NCI-H524 (cell line): ENCODE measurements at places on chromosomes 2 and 18.

- no peak for DNase-seq
Observed at GRCh38 chr2:68316111-68316510, 3.6 kb downstream of the CNRIP1 start.

DNA sequence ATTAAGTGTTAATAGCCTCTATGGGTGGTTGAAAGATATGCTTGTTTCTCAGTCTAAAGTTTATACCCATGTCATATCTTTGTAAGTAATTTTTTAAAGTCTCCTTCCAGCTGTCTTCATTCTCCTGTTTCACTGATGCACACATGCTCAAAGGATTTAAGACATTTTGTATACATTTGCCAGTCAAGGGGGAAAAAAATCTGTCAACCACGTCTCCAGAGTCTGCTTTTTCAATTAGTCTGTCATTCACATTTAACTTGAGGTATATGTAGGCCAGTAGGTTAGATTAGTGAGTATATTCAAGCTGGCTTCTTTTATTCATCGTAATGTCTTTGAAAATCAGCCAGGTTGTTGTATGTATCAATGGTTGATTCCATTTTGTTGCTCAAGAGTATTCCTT is 193.5 kb downstream of the MCFD2 start:
- peak; percentile 12 for DNase-seq

DNA sequence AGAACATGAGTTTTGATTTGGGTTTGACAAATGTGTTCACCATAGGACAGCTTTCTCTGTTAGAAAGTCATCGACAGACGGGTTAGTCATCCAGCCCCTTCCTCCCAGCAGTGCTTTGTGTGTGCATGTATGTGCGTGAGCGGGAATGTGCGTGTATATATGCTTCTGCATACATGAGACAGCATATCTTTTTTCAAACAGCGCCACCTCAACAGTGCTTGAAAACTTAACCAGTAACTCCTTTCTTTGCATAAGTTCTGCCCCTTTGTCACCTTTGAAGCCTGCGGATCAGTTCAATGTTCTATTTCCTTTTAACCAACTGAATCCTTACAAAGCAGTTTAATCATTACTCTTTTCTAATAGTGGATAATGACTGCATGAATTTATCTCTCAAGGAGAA is 351.4 kb downstream of the LPIN1 start:
- no peak for DNase-seq

- peak; percentile 39 for DNase-seq
Observed at GRCh38 chr2:240320204-240320993, 115.1 kb upstream of the GPC1 start.

DNA sequence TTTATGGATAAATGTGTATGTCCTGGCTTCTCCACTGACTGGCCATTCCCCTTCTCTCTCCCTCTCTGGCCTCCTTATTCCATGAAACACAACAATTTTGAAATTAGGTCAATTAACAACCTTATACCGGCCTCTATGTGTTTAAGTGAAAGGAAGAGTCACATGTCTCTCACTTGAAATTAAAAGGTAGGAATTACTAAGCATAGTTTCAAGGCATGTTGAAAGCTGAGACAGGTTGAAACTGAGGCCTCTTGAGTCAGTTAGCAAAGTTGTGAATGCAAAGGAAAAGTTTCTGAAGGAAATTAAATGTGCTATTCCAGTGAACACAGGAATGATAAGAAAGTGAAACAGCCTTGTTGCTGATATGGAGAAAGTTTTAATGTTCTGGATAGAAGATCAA is 69.7 kb downstream of the ADAM23 start:
- DNase-seq: no peak

DNA sequence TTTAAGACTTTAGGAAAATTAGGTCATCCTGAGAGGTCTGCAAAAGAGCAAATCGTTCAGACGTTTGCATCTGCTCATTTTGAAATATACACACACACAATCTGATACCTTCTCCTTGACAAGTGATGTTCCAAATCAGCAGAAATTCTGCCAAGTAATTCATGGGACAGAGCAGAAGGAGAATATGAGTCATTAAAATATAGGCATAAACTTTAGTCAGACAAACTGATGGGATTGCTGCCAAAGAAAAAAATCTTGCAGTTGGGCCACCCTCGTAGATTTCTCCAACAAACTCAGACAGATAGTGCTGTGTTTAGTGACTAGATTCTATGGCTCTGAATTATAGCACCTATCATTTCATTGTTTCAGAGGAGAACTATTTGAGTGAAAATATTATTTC is 336.3 kb downstream of the NYAP2 start:
- no peak for DNase-seq

GRCh38 chr2:12048550-12048949 is 302.1 kb downstream of the LPIN1 start:
- no peak for DNase-seq

DNA sequence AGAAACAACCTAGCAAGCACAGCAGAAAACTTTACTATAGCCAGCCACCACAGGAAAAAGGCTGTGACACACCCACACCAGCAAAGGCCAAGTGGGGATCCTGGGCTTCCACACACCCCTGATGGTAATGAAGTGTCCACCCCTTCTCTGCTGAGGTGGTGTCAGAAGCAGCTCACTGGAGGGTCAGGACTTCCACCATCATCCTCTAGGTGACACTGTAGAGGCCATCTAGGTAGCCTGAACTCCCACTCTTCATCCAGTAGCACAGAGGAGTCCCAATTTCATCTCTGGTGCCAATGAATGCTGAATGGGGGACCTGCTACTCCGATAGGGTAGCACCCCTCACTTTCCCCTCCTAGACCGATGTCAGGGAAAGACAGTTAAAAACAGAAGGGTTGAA is 1544.4 kb downstream of the LRP1B start:
- peak; percentile 48 for DNase-seq

GRCh38 chr2:237496428-237496827 is 9.4 kb downstream of the MLPH start:
- DNase-seq: no peak

DNA sequence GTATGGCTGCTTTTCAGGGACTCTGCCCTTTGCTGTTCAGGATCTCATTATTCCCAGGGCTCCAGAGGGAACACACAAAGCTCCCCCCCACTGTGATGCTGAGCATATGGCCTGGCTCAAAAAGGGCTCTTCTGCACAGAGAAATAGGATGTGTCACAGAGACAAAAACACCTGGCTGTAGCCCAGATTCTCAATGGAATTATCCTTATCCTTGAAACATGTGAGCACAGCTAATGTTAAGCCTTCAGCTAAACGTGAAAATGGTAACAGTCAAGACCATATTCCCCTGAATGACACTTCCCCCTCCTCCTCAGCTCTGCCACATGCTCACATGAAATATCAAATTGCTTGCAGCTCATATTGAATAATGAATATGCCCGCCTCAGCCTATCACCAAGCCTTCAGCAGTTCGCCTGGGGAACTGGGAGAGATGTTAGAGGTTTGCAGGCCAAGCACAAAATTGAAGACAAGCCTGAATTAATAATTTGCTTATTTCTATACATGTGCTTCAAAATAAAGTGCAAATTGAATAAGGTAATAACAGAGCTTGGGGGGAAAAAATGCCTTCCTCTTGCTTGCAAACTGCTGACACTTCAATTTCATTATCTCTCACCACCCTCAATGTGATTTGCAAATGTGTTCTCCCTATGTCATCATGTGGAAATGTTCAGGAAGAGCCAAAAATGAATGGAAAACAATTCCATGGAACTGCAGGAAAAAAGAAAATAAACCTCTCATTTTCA is 181.0 kb upstream of the HNRNPA3 start:
- peak; percentile 96 for DNase-seq

- DNase-seq: peak; percentile 12
Observed at GRCh38 chr2:38876407-38876806, 631 bp downstream of the MORN2 start.

DNA sequence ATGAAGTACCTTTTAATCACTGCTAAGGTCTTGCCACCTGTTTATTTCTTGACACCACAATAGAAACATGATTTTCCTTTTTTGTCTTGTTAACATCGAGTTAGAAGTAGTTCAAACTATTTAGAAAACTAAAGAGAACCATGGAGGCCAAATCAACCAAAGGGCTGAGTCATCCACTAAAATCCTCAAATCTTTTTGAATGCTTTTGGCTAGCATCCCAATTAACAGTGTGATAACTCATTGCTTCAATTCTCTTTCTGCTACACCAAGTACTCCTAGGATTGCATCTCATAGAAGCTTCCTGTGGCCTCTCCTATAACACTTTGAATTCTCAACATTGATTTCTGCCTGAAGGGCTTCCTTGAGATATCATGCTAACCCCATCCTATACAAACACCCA is 159.9 kb upstream of the MMADHC start:
- no peak for DNase-seq

DNA sequence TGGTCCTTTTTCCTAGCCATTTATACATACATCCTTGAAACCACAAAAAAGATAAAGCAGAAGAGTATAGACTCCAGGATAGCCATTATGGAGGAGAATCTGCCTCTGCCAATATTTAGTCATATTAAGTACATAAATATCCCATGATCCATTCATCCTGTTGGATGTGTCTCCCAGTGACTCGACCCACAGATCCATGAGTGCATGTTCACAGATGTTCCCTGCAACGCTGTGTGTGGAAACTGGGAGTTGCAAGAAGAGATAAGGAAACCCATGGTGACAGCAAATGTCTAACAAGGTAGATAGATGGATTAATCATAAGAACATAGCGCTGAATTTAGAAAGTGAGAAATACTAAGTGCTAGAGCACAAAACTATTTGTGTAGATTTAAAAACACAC is 34.5 kb downstream of the STK39 start:
- DNase-seq: no peak

DNA sequence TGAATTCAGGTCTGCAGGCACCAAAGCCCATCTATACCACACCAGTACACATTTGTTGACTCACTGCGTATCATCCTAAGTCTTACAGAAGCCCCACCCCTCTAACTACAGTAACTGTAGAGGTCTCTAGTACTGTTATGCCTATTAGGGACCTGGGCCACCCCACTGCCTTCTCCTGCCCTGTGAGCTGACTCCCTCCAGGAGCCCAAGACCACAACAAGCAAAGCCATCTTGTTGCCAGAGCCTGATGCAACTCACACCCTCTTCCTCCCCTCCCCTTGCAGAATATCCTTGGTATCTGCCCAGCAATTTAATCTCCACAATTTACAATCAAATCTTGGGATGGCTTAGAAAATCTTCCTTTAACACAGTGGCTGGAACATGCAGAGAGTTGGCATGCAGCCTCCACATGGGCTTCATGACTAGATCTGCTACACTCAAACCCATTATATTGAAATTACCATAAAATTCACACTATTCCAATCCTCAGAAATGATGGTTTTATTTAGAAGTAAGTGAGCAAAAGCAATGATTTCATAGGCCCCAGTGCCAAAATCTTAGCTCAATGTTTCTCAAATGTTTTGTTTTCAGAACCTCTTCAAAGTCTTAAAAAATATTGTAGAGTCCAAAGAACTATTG is 17.7 kb upstream of the CYP1B1 start:
- DNase-seq: no peak

GRCh38 chr18:32450026-32450691 is 20.5 kb downstream of the GAREM1 start:
- DNase-seq: peak; percentile 55

- no peak for DNase-seq
Observed at GRCh38 chr2:134087371-134087921, 166.4 kb upstream of the MGAT5 start.

DNA sequence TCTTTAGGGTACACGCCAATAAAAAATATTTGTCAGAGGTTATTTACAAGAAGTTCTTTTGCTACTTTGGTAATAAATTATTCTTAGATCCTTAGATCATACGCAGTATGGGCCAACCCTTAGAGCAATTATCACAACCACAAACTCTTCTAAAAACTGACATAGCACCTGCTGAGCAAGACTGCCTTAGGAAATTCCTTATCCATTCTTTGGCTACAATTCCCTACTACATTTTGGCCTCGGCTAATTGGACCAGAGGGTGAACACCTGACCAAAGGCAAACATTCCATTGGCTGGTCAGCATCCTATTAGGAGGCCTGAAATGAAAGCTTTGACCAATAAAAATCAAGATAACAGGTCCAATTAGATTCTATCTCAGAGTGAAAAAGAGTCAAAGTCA is 147.6 kb upstream of the CCDC68 start:
- DNase-seq: no peak

DNA sequence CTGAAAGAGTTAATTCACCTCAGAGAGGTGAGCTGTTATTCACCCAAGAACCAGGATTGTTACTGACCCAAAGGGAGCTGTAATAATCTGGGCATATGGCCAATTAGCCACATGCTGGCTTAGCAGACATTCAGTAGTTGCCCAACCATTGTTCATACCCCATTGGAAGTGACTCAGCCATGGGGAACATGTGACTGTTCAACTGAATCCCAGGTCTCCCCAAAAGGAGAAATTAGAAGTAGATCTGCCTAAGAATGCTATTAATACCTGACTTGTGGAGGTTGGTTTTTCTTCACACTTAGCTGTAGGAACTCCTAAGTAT is 272.6 kb upstream of the UBE2E3 start:
- peak; percentile 32 for DNase-seq

DNA sequence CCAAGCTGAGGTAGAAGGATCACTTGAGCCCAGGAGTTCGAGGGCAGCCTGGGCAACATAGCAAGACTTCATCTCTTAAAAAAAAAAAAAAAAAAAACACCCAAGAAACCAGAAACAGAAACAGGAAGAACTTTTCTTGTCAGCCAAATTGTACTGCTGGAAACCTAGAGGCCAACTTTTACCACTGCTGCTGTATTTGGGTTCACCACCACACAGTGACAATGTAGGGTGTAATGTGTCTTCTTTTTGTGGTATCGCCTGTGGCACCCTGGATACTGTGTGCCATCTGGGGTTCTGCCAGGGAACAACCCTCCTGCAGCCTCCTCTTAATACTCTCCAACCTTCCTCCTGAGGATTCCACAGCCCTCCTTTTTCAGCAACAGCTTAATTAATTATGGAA is 72.6 kb downstream of the STK39 start:
- no peak for DNase-seq

DNA sequence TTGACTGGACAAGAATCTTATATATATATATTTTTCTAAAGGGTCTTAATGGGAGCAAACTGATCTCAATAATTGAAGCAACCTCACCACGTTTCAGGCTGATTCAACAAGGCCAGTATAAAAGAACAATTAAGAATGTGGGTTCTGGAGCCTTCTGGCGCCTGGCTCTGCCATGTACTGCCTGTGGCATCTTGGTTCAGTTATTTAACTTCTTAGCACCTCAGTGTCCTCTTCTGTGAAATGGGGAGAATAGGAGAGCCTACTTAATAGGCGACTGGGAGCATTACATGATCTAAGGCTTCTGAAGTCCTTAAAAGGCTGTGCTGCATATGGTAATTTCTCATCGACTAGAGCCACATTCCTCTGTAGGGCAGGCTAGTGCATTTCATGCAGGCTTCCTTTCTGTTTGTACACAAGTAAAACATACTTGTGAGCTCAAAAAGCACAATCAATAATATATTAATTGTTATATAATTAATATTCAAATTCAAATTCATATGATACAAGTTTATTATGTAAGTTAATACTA is 118.4 kb upstream of the LYPD1 start:
- DNase-seq: no peak

DNA sequence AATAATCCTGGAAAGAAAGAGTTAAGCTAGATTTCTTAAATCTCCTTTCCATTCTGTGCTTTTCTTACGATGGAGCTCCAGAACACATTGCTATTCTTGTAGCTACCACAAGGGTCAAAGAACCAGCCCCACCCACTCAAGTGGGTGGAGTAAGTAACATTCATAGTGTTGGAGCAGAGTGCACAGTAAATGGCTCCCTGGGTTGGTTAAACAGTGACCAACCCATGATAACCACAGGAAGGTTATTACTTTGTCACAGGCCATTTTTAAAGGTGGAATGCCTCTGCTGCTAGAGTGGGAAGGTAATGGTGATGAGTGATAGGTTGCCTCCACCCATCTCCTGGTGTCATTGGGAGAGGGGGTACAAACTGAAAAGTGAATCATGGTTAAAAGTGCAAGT is 13.9 kb downstream of the ARPC2 start:
- no peak for DNase-seq
